ENCODE measurements at places on chromosomes 3 and 15.

GRCh38 chr3:42036483-42036823 lies 54.7 kb upstream of the TRAK1 start:
- peaks cover 12% of the 10 kb centered on the region for H3K4me1 ChIP-seq
- no peaks in the 10 kb centered on the region for H3K36me3 ChIP-seq
- peak overlapping the region; percentile 55 for H3K27ac ChIP-seq
- no peak overlapping the region for H3K4me3 ChIP-seq
- H3K27me3 ChIP-seq = no peaks in the 10 kb centered on the region

DNA sequence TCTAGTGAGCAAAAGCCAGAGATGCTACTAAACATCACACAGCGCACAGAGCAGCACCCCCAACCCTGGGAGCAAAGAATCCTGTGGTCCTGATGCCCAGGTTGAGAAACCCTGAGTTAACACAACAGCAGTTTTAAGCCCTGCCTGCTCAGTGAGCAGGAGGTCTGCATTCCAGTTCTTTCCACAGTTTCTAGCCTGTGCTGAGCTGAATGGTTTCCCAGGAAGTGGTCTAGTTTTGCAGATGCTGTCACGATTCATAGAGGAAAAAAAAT lies 171.1 kb upstream of the PROK2 start:
- DNase-seq = no peak
- no peak overlapping the region for H3K4me3 ChIP-seq
- H3K36me3 ChIP-seq = no peaks in the 10 kb centered on the region
- H3K27me3 ChIP-seq = no peaks in the 10 kb centered on the region

DNA sequence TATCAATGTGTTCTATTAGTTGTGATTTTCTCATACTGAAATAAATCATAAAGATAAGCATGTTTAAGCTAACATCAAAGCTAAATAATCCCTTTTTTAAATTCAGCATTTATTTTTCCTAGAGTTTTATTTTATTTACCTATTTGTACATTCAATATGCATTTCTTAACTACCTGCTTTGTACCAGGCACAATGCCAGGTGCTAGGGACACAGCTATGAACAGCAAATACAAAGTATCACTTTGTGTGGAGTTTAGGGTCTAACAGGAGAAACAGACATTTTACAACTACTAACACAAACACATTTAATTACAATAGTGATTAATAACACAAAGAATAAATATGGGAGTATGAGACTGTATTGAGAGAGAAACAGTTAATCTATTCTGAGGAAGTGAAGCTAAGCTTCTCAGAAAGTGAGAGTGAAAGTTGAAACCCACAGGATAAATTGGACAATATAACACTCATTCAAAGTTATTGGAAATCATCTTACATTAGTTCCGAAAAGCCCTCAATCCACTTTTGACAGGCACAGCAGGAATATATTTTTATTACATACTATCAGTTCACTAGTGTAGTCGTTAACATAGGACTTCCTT lies 159.6 kb downstream of the GBE1 start:
- no peaks in the 10 kb centered on the region for H3K36me3 ChIP-seq
- no peaks in the 10 kb centered on the region for H3K27me3 ChIP-seq
- DNase-seq = no peak

GRCh38 chr3:62675492-62675891 lies 199.7 kb downstream of the CADPS start:
- H3K4me1 ChIP-seq = peaks cover 17% of the 10 kb centered on the region
- no peaks in the 10 kb centered on the region for H3K36me3 ChIP-seq
- DNase-seq = no peak
- peak overlapping the region; percentile 50 for H3K27ac ChIP-seq
- no peaks in the 10 kb centered on the region for H3K27me3 ChIP-seq
- no peak overlapping the region for H3K4me3 ChIP-seq

DNA sequence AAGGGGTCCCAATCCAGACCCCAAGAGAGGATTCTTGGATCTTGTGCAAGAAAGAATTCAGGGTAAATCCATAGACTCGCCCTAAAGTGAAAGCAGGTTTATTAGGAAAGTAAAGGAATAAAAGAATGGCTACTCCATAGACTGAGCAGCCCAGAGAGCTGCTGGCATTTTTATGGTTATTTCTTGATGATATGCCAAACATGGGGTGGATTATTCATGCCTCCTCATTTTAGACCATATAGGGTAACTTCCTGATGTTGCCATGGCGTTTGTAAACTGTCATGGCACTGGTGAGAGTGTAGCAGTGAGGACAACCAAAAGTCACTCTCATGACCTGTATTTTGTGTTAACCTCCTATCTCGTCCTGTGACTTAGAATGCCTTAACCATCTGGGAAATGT lies 142.2 kb downstream of the DOCK3 start:
- H3K4me3 ChIP-seq = no peak overlapping the region
- H3K4me1 ChIP-seq = no peaks in the 10 kb centered on the region
- DNase-seq = no peak
- H3K36me3 ChIP-seq = no peaks in the 10 kb centered on the region

- no peaks in the 10 kb centered on the region for H3K27me3 ChIP-seq
- no peak overlapping the region for H3K27ac ChIP-seq
- no peak overlapping the region for H3K4me3 ChIP-seq
- no peaks in the 10 kb centered on the region for H3K4me1 ChIP-seq
- peaks cover 12% of the 10 kb centered on the region for H3K36me3 ChIP-seq
Observed at GRCh38 chr3:11312166-11312565, 40.0 kb downstream of the ATG7 start.

- no peak overlapping the region for H3K27ac ChIP-seq
- no peaks in the 10 kb centered on the region for H3K36me3 ChIP-seq
- no peak for DNase-seq
- no peaks in the 10 kb centered on the region for H3K4me1 ChIP-seq
- no peak overlapping the region for H3K4me3 ChIP-seq
Observed at GRCh38 chr3:54337846-54338245, 215.5 kb downstream of the CACNA2D3 start.

GRCh38 chr3:62451211-62451887 lies 78.0 kb upstream of the FEZF2 start:
- no peak overlapping the region for H3K4me3 ChIP-seq
- DNase-seq = no peak
- H3K4me1 ChIP-seq = no peaks in the 10 kb centered on the region
- no peak overlapping the region for H3K27ac ChIP-seq
- no peaks in the 10 kb centered on the region for H3K27me3 ChIP-seq

- H3K27ac ChIP-seq = no peak overlapping the region
- H3K27me3 ChIP-seq = no peaks in the 10 kb centered on the region
- no peaks in the 10 kb centered on the region for H3K4me1 ChIP-seq
- H3K4me3 ChIP-seq = no peak overlapping the region
Observed at GRCh38 chr3:8863891-8864290, 94.5 kb upstream of the OXTR start.

- H3K27ac ChIP-seq = no peak overlapping the region
- no peaks in the 10 kb centered on the region for H3K27me3 ChIP-seq
- H3K4me3 ChIP-seq = no peak overlapping the region
- no peaks in the 10 kb centered on the region for H3K4me1 ChIP-seq
- H3K36me3 ChIP-seq = no peaks in the 10 kb centered on the region
Observed at GRCh38 chr3:39025222-39025970, 26.3 kb downstream of the SCN11A start.

DNA sequence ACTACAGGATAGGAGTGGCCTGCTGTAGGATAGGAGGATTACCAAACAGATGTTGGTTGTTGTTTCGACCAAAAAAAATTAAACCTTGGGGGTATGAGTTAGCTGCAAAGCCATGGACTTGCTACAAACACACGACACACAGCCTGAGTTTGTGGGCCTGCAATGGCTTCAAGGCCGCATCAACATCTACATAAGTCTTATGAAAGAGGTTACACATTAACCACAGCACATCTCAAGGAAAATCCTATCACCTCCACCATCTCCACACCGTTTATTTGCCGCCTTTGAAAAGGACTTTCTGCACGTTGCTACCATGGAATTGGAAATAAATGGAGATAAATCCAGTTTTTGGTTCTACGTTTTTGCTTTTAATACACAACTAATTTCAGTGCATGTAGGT lies 23.0 kb downstream of the LRIG1 start:
- DNase-seq = no peak
- H3K27me3 ChIP-seq = no peaks in the 10 kb centered on the region
- no peaks in the 10 kb centered on the region for H3K36me3 ChIP-seq

DNA sequence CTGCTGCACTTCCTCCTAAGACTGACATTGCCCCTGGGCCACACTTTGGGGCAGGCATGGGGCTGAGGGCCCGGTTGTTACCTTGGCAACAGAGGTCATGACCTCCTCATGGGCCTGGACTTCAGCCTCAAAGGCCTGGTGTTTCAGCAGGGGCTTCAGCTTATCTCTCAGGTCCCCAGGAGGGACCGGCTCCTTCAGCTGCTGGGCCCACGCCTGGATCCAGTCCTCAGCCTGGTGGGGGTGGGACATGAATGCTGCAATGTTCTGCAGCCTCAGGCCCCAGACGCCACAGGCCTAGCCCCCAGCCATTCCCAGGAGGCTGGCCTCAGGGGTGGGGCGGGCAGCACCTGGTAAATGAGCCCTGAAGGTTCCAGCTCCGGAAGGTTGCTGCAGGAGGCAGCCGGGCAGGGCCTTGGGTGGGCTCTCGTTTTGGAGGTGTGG lies 27.6 kb downstream of the SPTBN5 start:
- H3K4me3 ChIP-seq = no peak overlapping the region
- H3K27ac ChIP-seq = no peak overlapping the region
- no peak for DNase-seq
- H3K27me3 ChIP-seq = no peaks in the 10 kb centered on the region
- no peaks in the 10 kb centered on the region for H3K36me3 ChIP-seq
- H3K4me1 ChIP-seq = no peaks in the 10 kb centered on the region

- H3K27ac ChIP-seq = no peak overlapping the region
- no peak for DNase-seq
Observed at GRCh38 chr3:2198776-2199279, 100.2 kb downstream of the CNTN4 start.

DNA sequence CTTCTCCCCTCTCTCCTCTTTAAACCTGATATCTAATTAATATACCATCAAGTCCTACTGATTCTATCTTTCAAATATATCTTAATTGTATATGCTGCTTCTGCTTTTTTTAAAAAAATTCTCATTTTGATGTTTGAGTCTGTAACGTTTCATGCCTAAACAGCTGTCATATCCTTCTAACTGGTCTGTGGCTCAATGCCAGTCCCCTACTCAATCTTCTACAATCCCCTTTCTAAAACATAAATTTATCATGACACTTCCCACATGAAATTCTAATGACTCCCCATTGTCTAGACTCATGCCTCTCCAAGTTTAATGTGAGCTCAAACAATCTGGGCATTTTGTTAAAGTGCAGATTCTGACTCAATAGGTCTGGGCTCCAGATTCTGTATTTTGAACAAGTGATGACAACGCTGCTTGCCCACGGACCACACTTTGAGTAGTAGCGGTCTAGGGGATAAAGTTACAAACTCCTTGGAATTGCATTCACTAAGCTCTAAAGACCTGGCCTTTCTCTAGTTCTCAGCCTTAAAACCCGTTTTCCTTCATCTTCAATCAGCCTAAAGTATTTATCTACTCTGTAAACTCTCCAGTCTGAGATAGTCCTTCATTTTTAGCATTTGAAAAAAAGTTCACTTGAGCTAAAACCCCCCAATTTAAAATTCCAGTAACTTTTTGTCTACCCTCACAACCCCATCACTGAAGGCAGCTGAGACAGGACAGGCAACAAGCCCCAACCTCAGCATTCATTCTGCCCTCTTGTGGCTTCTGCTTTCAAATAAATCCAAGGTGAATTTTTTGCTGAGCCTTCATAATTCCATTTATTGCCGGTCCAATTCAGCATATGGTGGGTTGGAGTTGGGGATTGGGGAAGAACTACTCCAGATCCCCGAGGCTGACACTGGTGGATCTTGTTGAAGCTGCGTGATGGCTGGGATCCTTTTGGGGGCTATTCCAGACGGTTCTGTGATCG lies 88.1 kb upstream of the THRB start:
- no peak overlapping the region for H3K4me3 ChIP-seq
- peak; percentile 16 for DNase-seq
- H3K4me1 ChIP-seq = no peaks in the 10 kb centered on the region
- peaks cover 9% of the 10 kb centered on the region for H3K27me3 ChIP-seq
- H3K36me3 ChIP-seq = no peaks in the 10 kb centered on the region

DNA sequence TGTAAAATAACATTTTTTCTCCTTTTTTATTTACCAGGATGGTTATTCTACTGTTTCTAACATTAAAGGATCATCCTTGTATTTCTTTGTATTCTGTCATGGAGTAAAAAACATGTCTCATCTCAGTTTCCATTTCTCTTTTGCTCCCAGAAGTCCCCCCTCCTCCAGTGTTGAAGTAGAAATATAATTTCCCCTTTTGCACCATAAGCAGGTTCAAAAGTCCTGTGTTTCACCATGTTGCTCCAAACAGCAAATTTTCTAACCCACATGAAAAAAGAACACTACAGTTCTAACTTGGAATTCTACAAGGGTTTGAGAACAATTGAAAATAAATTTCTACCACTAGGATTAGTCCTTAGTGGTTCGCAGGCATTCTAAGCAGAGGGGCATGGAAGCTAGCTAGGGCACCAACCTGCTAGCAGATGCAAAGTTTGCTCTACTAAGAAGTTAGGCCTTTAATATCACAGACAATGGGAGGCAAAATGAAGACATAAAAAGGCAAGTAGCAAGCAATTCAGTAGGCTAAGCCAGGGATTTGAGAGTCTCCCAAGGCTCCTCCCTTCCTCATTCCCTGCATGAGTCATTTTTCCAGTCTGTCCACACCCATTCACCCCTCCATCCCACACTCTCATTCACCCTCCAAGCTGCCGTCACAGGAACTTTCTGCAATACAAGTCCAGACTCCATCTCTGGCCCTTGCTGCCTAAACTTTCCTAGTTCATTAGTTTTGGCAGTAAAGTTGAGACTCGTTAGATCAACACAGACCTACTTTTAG lies 2.3 kb upstream of the MBNL1 start:
- DNase-seq = no peak
- H3K4me3 ChIP-seq = no peak overlapping the region
- peaks cover 10% of the 10 kb centered on the region for H3K4me1 ChIP-seq
- H3K27ac ChIP-seq = no peak overlapping the region
